Fibroblast of skin of right quadriceps (primary cell): ENCODE measurements at places on chromosomes 12 and 14.

GRCh38 chr12:25266497-25266896 lies 15.8 kb upstream of the KRAS start:
- peak; percentile 60 for DNase-seq

GRCh38 chr14:32078858-32079216 lies 1.7 kb downstream of the ARHGAP5 start:
- DNase-seq: peak; percentile 9

DNA sequence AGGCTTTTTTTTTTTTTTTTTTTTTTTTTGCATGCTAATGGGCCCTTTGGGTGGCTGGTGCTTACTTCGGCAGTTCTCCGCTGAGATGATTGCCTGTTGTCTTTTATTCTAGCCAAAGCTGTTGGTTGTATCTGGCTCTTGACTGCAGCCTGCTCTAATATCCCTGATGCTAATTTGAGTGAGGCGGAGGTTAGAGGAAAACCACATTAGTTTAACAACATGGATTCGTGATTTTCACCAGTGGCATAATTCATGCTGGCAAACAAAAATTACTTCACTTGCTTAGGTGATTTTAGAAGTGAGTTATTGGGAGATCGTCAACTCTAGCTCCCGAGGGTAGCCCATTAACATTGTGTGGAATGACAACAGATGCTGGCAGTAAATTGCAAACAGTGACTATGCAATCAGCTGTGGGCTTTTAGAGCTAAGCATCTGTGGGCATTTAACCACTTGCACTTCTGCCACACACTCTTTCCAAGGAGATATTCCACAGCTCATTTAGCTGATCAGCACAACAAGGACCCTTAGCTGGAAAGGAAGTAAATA lies 97.6 kb upstream of the ZDHHC17 start:
- peak; percentile 7 for DNase-seq

DNA sequence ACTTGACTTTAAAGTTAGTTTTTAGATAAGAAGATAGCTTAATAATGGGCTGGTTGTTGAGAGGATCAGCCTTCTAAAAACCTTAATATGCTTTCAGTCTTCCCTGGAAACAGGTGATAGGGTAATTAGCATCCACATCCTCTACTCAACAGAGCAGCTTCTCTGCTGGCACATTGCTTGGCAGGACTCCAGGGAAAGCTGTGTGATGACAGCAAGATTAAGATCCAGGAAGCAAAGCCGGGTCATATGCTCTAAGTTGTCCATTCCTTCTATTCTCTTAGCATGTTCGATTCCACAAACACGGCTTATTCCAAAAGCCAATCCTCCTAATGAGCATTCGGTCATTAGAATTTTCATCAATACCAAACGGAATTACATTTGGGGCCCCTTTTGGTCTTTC lies 87.0 kb downstream of the HMGA2 start:
- peak; percentile 74 for DNase-seq

DNA sequence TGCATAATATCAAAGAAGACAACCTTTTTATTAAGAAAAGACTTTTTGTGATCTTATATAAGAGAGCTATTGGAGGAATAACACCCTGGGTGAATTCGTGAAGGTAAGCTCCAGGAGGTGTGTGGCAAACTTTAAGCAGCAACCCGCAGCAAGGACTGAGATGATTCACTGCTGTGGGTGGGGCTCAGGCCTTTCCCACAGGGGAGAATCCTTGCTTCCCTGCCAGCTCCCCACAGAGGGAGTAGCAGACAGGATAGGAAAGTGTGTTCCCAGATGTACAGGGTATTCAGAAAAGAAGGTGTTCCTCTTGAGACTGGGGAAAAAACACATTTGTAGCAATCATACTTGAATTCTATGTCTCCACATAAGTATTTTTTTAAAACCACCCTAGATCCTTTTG lies 9.2 kb downstream of the NDUFA12 start:
- peak; percentile 56 for DNase-seq

DNA sequence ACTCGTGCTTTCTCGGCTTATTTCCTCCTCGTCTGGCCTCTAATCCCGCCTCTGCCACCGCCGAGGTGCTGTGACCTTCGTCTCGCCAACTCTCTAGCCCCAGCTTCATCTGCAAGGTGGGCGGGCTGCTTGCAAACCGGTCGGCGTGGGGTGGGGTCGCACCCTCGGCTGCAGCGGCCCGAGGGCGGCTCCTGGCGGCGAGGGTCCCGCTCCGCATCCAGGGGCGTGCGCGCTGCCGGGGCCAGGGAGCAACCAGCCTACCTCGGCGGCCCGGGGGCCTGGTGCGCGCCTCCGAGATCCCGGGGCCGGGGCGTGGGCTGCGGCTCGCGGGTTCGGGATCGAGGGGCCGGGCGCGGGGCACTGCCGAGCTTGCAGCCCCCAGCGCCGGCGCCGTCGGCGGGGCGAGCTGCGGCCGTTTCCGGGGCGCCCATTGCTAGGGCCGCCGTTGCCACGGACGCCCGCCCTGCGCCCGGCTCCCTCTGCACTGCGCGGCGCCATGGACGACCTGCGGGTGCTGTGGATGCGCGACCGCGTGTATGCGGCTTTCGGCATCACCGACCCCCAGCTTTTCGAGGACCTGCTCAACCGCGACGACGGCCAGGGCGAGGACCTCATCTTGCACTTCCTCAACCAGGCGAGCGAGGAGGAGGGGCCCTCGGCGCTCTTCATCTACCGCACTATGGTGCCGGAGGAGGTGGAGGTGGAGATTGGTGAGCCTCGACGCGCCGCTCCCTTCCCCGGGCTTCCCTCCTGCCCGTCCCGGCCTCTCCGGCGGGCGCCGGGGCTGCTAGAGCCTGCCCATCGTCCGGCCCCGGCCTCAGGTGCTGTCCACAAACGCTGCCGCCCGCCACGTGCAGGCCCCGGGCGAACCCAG lies at the start of gene DNAH10:
TSS of gene DNAH10 (plus strand) at position 461 of the 874 bp plus-strand sequence. CDS start at position 497, 36 bp downstream.
- DNase-seq: peak; percentile 11

- no peak for DNase-seq
Observed at GRCh38 chr12:131671871-131672270, 39.0 kb upstream of the SFSWAP start.

DNA sequence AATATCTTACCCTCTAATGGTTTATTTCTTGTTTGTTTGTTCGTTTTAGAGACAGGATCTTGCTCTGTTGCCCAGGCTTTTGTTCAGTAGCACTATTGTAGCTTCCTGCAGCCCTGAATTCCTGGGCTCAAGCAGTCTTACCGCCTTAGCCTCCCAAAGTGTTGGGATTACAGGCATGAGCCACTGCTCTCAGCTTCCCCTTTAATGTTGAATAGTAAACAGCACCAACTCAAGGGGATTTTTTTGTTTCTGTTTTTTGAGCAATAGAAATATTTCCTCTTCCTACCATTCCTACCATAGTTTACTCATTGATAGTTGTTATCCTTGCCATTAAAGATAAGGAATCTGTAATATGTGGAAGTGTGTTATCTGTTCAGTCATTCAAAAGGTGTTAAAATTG lies 10.7 kb downstream of the ARID4A start:
- DNase-seq: no peak

GRCh38 chr14:69358233-69358963 lies 39.7 kb downstream of the ERH start:
- no peak for DNase-seq

DNA sequence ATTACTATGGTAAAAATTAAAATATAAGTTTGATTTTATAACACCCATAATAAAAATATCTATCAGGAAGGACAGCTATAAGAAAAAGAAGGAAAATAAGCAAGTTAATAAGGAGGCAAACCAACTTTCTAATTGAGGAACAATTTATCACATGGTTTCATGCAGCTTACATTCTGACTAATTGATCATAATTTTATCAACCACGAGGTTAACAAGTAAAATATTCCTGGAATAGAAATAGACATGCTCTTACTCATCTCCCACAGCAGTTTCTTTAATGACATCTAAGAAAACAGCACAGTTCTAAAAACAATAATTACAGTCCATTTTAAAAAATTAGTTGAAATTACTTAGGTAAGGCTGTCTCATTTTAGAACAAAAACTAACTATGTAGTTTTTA lies 130.8 kb upstream of the KRR1 start:
- peak; percentile 56 for DNase-seq

- no peak for DNase-seq
Observed at GRCh38 chr14:70924521-70924920, 17.3 kb downstream of the PCNX1 start.

GRCh38 chr14:41606532-41607303 lies at the start of gene LRFN5:
LRFN5 (plus strand) TSS chr14:41606876.
- peak; percentile 52 for DNase-seq

DNA sequence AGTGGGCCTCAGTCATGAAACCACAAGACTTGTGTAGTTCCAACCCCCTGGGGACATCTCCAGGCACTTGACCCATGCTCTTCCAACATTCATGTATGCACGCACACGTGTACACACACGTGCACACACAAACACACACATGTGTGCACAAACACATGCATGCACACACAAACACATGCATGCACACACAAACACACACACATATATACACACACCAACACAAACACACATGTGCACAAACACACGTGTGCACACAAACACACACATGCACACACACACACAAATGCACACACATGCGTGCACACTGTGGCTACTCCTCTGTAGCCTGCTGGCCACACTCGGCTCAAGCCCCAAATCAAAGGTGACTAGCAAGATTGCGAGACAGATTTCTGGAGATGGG lies 22.8 kb downstream of the BDKRB2 start:
- no peak for DNase-seq

DNA sequence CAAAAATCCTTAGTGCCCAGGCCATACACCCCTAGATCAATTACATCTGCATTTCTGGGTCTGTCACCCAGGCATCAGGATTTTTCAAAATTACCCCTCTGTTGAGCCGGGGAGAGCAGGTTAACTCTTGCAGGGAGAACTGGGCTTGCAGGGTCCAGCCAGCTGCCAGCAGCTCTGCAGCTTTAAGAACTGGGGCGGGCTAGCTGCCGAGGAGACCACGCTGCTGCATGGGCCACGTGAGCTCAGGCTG lies at the start of gene DGLUCY:
TSS of gene DGLUCY (plus strand) at position 245 of the 250 bp plus-strand sequence. CDS start 46,222 bp downstream, outside the sequence.
- peak; percentile 72 for DNase-seq

GRCh38 chr14:102125546-102125945 lies 14.2 kb upstream of the WDR20 start:
- no peak for DNase-seq

- DNase-seq: no peak
Observed at GRCh38 chr12:3537719-3538465, 46.9 kb downstream of the PRMT8 start.

GRCh38 chr12:48991247-48992050 lies 7.7 kb downstream of the DDN start:
- no peak for DNase-seq

- DNase-seq: no peak
Observed at GRCh38 chr14:94001016-94001415, 3.9 kb downstream of the CCDC197 start.

GRCh38 chr14:34098045-34098984 lies 147.4 kb upstream of the EGLN3 start:
- peak; percentile 17 for DNase-seq

DNA sequence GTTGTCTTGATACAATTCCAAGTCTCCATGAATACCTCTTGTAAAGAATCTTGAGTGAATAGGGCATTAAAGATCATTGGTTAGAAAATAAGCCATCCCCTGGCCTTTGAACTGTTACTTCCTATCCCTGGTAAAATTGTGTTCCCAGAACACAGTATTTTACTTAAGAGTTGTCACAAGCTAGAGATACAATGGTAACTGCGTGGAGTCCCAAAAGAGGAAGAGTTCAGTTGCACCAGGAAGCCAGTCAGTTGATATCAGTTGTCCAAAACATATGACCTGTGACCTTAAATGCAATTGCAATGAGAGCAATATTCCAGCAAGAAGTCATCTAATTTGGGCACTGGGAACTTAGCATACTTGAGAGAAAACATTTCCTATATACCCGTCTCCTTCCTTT lies 117.3 kb downstream of the NEDD1 start:
- no peak for DNase-seq

- no peak for DNase-seq
Observed at GRCh38 chr12:111238075-111238734, 130.7 kb downstream of the PHETA1 start.

DNA sequence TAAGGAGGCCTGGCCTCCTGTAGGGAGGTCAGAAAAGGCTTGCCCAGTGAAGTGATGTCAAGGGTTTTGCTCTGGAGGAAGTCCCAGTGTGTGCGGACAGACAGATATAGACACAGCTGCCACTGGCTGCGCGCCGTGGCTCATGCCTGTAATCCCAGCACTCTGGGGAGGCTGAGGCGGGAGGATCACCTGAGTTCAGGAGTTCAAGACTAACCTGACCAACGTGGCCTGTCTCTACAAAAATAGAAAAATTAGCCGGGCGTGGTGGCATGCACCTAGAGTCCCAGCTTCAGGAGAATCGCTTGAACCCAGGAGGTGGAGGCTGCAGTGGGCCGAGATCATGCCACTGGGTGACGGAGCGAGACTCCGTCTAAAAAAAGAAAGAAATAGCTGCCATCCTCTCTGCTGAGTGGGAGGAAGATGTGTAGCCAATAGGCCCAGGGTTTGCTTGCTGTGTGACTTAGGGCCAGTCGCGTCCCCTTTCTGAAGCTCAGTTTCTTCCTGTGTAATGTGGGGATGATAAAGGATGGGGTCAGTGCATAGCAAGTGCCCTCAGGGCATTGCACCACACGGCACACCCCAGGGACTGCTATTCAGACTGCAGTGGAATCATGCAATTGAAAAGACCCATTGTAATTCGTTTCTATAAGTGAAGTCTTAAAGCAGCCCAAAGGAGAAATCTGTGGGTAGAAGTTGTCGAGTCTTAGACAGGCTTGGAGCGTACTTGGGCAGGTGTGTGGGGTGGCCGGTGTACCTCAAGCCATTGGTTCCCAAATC lies 18.7 kb upstream of the MLEC start:
- no peak for DNase-seq

DNA sequence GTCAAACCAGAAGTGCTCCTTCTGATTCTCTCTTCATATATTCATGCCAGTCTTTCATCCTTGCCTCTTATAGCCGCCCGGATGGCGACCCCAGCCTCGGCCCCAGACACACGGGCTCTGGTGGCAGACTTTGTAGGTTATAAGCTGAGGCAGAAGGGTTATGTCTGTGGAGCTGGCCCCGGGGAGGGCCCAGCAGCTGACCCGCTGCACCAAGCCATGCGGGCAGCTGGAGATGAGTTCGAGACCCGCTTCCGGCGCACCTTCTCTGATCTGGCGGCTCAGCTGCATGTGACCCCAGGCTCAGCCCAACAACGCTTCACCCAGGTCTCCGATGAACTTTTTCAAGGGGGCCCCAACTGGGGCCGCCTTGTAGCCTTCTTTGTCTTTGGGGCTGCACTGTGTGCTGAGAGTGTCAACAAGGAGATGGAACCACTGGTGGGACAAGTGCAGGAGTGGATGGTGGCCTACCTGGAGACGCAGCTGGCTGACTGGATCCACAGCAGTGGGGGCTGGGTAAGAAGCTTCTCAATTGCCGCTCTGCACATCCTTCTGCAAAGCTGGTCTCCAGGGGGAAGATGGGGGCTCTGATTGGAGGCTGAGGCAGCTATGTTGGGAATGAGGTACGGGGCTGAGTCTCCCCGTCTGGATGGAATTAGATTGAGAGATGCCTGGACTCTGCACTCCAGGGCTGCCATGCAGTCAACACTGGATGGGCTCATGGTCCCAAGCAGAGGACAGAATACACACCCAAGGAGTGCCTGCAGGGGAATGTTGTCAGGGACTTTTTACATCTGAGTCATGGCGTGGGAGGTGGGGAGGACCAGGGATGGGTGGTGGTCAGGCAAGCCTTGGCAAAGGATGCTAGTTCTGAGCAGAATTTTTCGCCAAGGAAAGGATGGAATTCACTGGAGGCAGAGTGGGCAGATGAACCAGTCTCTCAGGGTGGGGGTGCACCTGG lies 1.3 kb downstream of the BCL2L2 start:
- DNase-seq: peak; percentile 20
